Suprapubic skin (tissue), 4 donors: ENCODE measurements at places on chromosomes 12 and 14.
A peak's percentile ranks its signal among the peaks of the same experiment; 100 is the strongest.

DNA sequence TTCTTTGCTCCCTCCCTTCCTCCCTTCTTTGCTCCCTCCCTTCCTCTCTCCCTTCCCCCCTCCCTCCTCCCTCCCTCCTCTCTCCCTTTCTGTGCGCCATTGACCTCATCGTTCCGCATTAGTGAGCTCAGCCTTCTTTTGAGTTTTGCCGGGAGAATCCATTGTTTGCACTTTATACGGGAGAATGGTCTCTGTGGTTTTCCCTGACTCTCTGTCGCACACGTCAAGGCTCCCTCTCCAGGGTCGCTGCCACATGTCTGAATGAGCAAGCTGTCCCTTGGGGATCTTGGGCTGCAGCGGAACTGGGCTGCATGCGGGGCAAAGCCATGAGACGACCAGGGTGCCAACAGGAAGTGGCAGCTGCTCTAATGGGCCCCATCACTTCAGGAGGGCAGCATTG lies 118.5 kb downstream of the GLT1D1 start:
- no peak for DNase-seq

GRCh38 chr14:100201701-100202100 lies 37.2 kb upstream of the YY1 start:
- DNase-seq, result no peak

DNA sequence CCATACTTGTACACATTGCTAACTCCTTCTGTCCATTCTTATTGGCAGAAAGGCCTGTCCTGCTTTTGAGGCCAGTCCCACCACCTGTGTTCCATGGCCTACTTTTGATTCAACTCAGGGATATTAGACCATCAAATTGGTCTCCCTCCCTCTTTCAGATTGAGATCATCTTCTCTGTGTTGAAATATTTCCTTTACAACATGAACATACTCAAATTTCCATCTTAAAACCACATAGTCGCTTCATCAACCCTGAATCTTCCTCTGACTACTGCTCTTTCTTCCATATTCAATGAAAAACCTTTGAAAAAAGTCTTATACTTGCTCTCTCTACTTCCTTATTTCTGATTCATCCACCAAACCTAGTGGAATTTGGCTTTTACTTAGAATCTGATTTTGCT lies 34.9 kb downstream of the TRMT5 start:
- DNase-seq, result no peak

DNA sequence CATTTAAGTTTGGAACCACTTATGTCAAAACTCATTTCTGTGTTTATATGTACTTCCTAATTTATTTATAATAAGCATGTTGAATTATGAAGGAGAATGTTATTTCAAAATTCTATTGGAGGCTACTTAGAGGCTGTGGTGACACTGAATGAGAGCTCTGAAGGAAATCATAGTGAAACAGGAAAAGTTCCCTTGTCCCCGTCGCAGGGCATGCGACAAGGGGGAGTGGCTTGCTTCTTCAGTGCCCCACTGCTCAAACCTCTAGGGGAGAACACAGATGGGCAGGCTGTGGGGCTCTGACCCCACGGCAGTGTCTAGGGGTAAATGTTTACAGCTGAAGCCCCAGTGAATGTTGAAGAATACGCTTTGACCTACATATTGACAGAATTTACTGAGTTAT lies 261.9 kb downstream of the RAD51B start:
- DNase-seq, result no peak

- no peak for DNase-seq
These were observed 50.9 kb upstream of the KCNH5 start for GRCh38 chr14:63096186-63096585.

- DNase-seq, result peak; percentile 78
These were observed 23.3 kb downstream of the ZFYVE21 start for GRCh38 chr14:103738701-103739451.

DNA sequence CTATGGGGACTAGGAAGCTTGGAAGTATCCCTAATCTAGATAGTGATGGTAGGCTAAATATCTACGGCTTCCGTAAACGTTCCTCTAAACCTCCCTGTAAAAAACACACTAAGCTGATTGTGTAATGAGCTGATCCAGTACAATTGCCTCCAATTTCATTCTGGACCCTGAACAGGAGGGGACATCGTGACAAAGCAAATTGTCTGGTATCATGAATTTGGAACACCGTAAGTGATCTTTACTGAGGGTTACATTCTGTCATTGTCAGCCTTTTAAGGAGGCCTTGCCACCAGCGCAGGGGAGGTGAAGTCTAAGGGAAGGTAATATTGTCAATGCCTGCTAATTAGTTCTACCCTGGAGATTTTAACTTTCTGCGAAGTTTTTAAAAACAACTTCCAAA lies 487 bp upstream of the MGST1 start:
- no peak for DNase-seq

GRCh38 chr12:9650151-9650576 lies 19.3 kb upstream of the CLEC2D start:
- DNase-seq, result no peak

DNA sequence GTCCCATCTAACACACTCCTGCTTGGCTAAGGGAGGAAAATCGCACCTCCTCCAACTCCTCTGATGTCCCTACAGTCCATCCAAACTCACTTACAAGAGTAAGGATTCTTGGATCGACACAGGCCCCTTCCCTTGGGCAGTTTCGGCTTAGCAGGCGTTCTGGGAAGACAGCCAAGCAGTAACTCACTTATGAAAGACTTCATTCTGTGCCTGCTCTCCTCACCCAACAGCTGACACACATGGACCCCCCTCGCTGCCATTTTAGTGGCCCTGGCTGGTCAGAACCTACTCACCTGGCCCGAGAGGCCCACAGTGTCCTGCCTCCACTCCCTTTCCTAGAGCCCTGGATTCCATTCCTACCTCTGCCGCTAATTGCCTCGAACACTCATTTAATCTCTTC lies 52.3 kb upstream of the BCL2L14 start:
- peak; percentile 60 for DNase-seq

GRCh38 chr14:101862177-101862576 lies 100.7 kb downstream of the PPP2R5C start:
- DNase-seq, result no peak
